Activated CD8-positive, alpha-beta memory T cell treated with anti-CD3 and anti-CD28 coated beads for 48 hours (primary cell): ENCODE measurements at places on chromosomes 3 and 15.

GRCh38 chr3:194005930-194006501 is 129.9 kb upstream of the HES1 start:
- no peak for DNase-seq

GRCh38 chr15:31171731-31172130 is 70.2 kb upstream of the TRPM1 start:
- no peak for DNase-seq

DNA sequence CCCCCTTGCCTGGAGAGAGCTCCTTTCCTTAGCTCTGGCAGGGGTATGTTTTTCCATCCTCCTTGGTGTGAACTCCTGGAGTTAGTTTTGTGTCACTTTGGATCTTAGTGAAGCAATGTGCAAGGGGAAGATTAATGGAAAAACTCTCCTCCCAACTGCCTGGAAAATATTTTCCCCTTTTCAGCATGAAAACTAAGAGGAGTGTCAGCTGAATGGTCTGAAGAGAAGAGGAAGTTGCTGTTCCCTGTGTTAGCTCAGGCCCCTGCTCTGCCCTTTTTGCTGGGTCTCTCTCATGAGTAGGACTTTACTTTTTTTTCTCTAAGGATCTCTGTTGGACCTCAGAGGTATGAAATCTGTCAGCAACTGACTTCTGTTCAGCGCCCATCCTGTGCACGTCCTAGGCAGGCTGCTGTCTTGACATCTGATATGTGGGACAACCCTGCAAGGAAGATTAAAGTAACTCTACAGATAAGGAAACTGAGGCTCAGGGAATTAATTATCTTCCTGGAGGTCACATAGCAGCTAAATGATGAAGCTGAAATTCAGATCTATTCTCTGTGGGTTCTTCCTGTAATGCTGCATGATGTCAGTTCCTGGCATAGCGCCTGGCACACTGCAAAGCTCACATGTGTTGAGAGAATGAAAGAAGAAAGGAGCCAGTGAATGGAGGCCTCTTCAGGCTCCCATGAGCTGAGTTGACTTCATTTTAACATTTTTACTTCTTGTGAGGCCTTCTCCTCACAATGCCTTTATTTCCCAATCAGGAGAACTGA is 109.7 kb upstream of the GALNT15 start:
- DNase-seq: no peak

DNA sequence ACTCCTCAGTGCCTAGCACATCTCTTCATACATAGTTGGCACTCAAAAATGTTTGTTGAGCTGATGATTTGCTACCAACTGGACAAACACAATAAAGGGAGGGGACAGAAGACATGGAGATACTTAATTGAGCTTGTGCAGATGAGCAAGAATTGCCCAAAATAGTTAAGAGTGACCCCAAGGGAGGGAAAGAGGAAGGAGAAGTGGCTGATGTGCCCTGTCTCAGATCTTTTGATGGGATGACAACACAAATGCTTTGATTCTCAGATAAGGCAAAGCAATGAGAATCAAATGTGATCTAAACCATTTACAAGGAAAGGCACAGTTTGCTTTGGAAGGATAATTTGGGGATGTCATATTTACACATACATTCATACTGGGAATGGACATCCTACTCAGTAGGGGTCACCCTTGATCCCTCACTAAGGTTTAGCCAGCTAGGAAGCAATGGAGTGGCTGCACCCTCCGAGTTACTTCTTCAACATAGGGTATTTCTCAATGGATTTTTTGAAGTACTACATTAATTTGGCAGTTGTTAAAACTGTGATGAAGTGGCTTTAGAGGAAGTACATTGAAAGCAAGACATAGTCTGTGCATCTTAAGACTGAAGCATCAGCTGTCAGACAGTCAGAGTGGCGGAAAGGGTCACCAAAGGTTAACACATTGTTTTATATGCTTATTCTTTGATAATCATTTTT is 21.9 kb upstream of the SSR3 start:
- no peak for DNase-seq

DNA sequence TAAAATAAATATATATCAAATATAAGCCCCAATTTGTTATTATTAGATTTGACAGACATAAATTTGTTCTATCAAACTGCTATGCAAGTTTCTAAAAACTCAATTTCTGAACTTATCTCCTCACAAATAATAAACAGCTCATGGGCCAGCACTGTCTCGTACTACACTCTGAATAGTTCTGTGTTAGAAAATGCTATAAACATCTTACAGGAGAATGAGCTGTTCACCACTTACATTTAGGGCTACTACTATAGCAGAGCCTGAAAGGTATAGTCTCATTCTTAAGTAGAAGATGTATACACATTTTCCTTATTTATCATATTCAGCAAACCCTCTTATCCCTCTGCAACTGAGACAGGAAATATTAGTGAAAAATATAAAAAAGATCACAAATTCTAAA is 12.6 kb downstream of the SLC12A6 start:
- DNase-seq: no peak

GRCh38 chr15:80076321-80077318 is 17.1 kb downstream of the ZFAND6 start:
- no peak for DNase-seq

DNA sequence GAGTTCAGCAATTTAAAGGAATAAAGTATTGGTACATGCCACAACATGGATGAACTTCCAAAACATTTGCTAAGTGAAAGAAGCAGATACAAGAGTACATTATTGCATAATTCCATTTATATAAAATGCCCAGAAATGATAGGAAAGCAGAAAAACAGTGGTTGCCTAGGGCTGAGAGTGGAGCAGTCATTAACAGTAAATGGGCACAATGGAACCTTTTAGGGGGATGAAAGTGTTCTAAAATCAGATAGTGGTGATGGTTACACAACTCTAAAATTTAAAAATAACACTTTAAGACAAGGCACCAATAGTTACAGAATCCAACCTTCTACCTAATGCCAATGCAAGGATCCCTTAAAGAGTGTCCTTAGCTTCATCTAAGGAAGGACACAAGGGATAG is 34.6 kb downstream of the MSL2 start:
- DNase-seq: no peak

- DNase-seq: no peak
Measured at GRCh38 chr3:77348244-77348855, 308.5 kb downstream of the ROBO2 start.

- DNase-seq: no peak
Measured at GRCh38 chr15:75675579-75676404, 28.1 kb downstream of the SNX33 start.

- DNase-seq: no peak
Measured at GRCh38 chr3:190101320-190102011, 19.2 kb downstream of the P3H2 start.

GRCh38 chr15:49154799-49155109 is 645 bp downstream of the COPS2 start:
- DNase-seq: no peak

DNA sequence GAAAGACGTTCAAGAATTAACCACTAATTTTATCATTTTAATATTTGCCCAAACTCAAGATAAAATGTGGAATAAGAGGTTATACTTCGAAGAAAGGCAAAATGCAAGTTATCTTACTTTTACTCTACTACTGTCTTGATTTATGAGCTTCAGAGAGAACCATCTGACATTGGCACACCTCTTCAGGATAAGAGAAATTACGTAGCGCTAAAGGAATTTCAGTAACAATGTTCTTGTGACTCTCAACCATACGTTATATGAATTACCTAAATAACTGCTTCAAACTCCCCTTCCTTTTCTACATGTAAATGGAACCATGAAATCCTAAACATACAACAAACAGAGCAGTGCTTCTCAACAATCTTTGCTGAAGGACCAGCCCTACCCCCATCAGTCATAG is 96.8 kb downstream of the ZNF385D start:
- DNase-seq: no peak

GRCh38 chr3:34419801-34420200 is 621.4 kb downstream of the PDCD6IP start:
- DNase-seq: no peak

- no peak for DNase-seq
Measured at GRCh38 chr3:37183375-37183831, 9.0 kb upstream of the LRRFIP2 start.

- DNase-seq: no peak
Measured at GRCh38 chr3:146532406-146532805, 12.0 kb downstream of the PLSCR1 start.

DNA sequence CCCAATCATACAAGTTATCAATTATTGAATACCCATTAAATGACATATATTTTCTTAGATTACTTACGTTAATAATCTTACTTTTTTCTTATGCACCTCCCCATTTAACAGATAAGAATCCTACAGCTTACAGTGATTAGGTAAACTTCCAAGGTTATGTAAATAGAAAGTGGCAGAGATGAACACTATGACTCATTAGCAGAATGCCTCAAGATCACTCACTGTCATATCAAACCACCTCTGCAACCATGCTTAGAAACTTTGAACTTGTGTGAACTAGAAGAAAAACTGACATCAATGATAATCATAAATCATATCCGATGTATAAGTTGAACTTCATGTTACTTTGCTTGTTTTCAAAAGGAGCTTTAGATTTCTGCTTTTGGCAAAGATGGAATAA is 911.6 kb upstream of the ARPP21 start:
- DNase-seq: no peak

DNA sequence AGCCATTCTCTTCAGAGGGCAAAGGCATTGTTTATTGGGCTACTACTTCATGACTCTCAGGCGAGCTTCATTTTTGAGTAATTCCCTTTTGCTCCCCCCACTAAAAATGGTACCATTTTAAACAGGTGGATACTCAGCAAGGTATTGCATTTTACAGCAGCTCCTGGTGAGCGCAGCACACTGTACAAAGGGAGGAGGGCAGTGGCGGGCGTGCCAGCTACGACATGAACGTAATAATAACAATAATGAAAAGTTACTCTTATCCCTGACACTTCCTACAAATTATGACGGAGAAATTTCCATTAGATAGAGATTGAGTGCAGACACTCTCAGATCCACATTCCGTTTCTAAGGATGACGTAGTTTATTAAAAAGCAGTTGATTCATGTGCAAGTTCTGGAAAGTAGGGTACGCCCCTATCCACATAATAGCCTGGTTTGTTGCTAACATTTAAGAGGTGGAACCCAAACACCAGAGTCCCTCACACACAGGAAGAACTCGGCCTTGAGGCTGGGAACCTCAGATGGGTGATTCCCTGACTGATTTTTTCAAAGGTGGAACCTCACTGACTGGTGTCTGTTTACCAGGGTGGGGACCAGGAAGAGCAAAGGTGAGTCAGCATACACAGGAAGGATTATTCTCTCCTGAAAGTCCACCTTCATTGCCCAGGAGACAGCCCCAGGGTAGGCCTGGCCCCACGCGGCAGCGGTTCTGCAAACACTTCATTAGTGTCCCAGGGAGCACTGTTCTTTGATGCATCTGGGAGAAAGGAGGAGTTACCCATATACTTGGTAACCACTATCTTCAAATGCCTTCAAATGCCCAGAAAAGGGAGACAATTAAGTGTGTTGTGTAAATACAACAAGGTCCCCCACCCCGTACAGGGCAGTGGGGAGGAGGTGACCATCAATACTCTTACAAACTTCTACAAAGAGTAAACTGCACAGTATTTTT is 69.9 kb downstream of the LDHAL6B start:
- DNase-seq: no peak
